ENCODE measurements at places on chromosomes 2 and 18. TPM values are rescaled to one million over a fixed set of nuclear protein-coding genes. Genes with fewer than 3 reads are reported as not detected.
A peak's percentile ranks its signal among the peaks of the same experiment; 100 is the strongest.

Gene GAREM1
- 1.2 TPM for total RNA-seq

Gene DSEL
- total RNA-seq, result 132 TPM

Gene EVX2
- total RNA-seq, result not detected

Gene GULP1
- 11.9 TPM for total RNA-seq

Gene GALM
- total RNA-seq, result 8.6 TPM

Gene TBR1
- total RNA-seq, result 0.97 TPM

Gene AGAP1
- 18.3 TPM for total RNA-seq

DNA sequence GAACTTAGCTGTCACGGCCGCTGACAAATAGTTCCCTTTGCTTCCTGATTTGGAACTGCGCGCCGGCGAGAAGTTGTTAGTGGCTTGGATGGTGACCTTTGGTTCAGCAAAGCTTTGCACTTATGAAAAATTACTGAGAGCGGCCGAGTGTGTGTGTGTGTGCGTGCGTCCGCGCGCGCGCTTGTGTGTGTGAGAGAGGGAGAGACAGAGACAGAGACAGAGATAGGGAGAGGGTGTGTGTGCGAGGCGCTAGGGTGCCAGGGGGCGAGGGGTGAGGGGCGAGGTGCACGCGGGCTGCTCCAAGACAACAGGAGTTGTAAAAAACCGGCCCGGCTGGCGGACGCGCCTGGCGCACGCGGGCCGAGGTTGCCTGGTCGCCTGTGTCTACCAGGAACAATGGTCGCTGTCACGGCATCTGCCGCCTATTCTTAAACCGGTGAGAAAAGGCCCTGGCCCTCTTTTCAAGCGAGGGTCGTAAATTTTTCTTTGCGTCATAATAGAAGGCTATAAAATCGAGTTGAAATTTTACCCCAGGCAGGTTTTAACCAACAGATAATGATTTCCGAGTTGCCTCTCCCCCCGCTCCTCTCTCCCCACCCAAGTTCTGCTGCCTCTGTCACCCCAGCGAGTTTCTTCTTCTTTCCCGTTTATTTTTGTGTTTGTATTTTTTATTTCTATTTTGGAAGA lies 535 bp downstream of the HOXD3 start:
- DNase-seq, result peak; percentile 69

- peak; percentile 43 for DNase-seq
These were observed 210.6 kb downstream of the IKZF2 start for GRCh38 chr2:212940816-212941215.

DNA sequence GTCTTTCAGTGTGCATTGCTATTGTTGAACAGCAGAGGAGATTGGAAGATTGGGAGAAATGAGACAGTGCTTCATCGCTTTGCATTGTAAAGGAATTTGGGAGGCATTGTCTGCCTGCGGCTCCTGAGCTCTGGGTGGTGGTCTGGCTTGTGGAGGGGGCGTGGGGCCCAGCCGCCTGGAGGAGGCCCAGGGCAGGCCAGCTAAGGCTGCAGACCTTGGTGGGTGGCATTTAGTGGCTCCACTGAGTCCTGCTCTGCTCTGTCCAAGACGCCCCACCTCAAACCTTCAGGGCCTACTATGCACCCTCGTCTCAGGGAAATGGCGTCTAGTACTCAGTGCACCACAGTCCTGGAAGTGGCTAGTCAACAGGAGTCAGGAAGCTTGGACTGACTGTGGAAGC lies 5.7 kb upstream of the HS1BP3 start:
- DNase-seq, result no peak

GRCh38 chr18:12474876-12475275 lies 67.1 kb downstream of the PRELID3A start:
- peak; percentile 31 for DNase-seq

- no peak for DNase-seq
These were observed 1949.7 kb upstream of the CELF4 start for GRCh38 chr18:39515299-39515698.

- DNase-seq, result no peak
These were observed 37.5 kb downstream of the HK2 start for GRCh38 chr2:74871414-74871813.

- DNase-seq, result no peak
These were observed 55.4 kb downstream of the FAM171B start for GRCh38 chr2:186749219-186749618.

DNA sequence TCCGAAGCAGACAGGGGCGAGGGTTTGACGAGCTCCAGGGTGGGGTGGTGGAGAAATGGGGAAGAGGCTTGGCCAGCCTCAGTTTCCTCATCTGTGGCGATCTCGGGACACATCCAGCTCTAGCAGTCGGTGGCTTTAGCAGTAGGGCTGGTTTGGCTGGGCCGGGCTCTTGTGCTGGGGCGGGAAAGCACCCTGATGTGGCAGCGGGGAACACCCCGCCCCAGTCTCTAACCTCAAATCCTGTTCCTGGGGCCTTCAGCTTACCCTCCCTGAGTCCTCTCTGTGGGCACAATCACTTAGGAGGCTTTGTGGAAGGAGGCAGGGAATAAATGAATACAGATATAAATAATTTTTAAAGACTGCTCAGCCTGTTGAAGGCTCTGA lies 26.5 kb upstream of the MCFD2 start:
- peak; percentile 66 for DNase-seq

GRCh38 chr2:19762142-19762541 lies 139.6 kb downstream of the TTC32 start:
- peak; percentile 30 for DNase-seq

GRCh38 chr2:149375801-149376361 lies 45.5 kb downstream of the LYPD6 start:
- DNase-seq, result peak; percentile 32

DNA sequence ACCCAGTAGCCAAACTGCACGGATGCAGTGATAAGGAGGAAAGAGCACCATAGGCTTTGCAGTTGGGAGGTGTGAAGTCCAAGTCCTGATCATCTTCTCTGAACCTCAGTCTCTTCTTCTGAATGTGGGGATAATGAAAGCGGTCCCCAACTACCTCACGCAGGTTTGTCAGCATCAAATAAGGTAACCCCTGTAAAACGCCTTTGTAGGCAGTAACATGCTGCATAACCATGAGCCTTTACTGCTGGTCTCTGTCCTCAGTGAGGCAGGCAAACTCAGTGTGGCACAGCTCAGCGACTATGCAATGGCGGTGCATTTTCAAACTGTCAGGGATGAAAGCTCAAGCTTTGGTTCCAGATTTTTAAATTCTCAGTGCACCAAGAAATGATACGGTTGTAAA lies 46.1 kb downstream of the DNMT3A start:
- DNase-seq, result no peak

DNA sequence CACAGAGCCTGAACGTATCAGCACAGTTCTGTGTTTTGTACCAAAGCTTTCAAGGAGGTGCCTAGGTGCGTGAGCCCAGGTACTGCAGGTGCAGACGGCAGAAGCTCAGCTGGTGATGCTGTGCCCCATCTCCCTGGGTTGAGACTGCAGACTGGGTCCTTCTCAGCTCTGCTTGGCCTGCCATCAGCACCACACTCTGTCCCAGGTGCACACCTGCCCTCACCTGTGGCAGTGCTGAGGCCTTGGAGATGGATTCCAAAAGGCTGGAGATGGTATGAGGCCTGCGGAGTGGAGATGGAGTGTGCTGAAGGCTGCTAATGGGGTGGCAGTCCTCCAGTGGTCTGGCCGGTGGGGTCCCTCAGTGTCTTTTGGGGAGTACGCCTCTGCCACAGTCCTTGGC lies 9.3 kb downstream of the LDLRAD4 start:
- no peak for DNase-seq

GRCh38 chr2:118669654-118670053 lies 177.8 kb downstream of the EN1 start:
- DNase-seq, result peak; percentile 34

DNA sequence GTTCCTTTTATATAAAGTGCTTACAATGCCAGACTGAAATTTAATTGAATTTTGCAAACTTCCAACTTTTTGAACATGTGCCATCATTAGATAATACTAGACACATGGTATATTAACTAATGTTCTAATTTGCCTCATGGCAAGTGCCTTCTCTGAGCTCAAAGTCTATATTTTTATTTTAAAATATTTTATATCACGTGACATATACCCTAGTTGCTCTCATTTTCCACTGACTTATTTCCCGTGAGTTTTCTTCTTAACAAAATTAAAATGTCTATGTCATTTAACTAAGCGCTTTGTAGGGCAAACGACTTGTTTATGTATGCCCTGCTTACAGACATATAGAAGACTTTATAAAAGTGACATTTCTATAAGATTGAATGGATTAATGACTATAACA lies 509.6 kb upstream of the SYT4 start:
- no peak for DNase-seq

DNA sequence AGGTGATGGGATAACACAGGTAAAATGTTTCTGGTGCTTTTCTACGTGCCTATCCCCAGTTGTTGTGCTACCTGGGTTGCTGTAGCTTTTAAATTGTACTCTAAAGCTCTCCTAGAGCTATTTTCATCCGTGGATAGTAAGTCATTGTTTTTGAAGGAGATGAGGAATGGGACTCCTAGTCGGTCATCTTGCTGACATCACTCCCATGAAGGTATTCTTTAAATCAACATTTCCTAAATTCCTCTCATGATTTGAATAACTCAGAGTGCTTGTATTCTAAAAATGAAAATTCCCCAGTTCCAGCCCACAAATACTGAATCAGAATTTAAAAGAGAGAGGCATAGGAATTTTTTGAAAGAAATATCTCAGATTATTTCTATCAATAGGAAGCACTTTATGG lies 44.3 kb downstream of the CCDC148 start:
- DNase-seq, result peak; percentile 52

DNA sequence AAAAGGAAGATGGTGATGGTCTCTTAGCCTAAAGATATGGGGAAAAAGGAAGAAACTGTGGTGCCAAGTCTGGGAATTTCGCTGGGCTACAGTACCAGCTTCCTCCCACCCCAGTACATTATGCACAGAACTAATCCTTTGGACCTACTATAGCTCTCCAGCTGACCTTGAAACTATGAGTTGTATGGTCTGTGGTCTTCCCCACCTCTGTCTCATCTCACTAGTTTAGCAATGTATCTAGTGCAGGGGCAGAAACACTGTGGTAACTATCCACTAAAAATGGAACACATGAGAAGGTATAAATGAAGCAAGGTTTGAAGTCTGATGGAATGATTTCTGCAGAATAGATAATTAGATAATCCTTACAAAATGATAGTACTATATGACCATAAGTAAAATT lies 190.4 kb upstream of the CCDC150 start:
- no peak for DNase-seq

DNA sequence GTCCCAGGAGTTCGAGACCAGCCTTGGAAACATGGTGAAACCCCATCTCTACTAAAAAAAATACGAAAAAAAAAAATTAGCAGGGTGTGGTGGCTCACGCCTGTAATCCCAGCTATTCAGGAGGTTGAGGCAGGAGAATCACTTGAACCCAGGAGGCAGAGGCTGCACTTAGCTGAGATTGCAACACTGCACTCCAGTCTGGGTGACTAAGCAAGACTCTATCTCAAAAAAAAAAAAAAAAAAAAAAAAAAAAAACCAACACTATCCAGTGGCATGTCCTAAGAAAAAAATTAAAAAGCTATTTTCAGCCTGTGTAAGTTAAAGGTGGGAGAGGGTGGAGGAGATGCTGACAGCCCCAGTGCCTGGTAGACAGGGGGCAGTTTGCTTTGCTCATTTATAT lies 32.2 kb upstream of the REL start:
- peak; percentile 46 for DNase-seq

GRCh38 chr18:64090876-64091275 lies 58.0 kb downstream of the LINC00305 start:
- DNase-seq, result no peak

- DNase-seq, result peak; percentile 86
These were observed 11.2 kb downstream of the COPS8 start for GRCh38 chr2:237096911-237097310.

- DNase-seq, result peak; percentile 65
These were observed 42.4 kb upstream of the DDX18 start for GRCh38 chr2:117771969-117772630.
